ENCODE measurements at places on chromosomes 4 and X.

DNA sequence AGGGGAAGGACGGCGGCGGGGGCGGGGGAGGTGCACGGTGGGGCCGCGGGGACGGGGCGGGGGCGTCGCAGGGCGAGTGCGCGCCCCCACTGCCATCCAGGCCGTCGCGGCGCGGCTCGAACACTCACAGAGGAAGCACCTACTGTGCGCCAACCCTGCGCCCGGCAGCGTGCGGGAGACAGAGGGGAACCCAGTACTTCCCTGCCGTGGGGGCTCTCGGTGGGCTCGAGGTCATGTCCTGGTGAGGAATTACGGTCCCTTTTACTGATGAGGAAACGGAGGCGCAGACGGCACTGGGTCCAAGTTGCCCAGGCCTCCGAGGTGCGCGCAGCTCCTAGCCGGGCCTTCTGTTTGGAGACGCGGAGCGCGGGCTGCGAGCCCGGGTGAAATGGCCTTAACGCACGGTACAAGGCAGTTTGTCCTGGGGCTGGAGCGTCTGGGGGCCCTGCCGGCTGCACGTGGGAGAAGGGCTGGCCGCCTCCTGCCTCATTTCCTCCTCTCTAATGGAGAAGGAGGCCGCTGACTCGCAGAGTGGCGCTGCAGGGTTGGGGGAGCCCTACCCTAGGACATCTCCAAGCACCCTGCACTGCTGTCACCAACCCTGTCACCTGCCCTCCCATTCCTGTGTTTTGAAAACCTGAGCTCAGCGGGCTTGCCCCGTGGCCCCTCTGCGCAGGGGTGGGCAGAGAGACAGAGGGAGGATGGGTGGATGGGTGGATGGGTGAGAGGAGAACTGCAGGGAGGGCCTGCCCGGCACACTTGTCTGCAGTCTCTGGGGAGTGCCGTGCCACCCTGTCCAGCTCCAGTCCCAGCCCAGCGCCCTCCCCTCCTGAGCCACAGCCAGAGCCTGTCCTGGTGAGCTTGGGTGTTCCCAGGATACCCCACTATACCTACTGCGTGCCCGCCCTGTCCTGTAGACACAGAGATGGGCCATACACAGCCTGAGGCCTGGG lies 106.0 kb downstream of the ADRA2C start:
- no peak for DNase-seq

DNA sequence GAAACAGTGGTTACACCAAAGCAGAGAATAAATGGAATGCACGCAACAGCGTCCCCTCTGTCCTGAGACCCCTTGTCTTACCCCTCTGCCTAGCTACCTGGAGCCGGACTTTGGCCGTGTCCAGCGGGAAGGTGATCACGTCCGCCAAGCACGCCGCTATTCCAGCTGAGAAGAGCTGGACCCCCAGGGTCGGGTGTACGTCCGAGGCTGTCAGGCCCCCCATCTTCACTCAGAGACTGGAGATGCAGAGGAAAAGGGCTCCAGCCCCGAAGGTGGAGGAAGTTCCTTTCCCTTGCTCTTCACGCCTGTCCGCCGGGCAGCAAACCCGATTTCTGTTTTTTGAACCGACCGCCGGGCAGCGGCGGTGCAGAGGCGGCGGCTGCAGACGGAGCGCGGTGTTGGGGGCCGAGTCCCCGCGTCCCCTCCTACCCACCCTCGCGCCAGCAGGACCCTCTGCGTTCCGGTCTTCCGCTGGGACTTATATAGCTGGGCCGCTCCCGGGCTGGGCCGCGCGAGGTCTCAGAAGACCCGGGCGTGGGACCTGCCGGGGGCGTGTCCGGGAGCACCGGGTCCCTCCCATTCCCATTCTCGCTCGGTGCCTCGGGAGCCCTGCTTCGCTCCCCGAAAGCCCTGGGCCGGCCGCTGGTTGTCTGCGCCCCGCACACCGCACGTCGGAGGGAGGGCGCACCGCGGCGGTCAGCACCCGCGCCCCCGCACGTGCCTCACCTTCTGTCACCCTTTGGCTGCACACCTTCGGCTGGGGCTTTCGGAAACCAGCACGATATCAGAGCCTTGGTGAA lies at the start of gene UCP1:
UCP1 (minus strand) TSS at position 455 of the 800 bp plus-strand sequence; CDS start at position 223, 232 bp downstream.
- DNase-seq = no peak

GRCh38 chrX:30010471-30010870 lies 204.9 kb upstream of the MAGEB2 start:
- DNase-seq = no peak

- no peak for DNase-seq
Measured at GRCh38 chr4:139337612-139338011, 35.3 kb upstream of the NDUFC1 start.

DNA sequence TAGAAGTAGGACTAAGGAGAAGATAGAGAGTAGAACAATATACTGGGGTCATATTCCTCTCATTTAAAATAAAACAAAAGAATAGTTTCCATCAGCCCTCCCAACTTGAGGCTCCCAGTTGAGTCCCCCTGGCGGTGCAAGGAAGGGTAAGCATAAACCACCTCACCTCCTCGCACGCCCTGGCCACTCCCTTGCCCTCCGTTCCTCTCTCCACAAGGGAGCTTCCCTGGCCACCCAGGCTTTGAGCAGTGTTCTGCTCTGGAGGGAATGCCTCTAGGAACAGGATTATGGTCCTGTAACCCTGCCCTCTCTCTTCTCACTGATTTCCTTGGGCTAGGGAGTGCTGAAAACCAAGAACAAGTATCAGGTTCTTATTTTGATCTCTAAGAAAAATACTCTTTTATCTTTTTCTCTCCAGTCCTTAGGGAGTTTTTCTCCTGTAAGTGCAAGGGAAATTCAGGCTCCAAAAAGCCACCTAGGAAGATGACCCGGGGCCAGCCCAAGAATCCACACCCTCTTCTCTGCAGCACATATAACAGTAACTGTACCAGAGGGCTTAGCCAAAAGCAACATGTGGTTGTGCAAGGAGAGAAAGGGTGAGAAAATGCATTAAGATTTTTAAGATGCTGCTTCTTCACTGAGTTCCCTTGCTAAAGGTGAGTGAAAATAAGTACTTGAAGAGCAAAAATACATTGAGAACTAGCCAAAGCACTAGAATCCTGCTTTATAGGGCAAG lies 69.9 kb downstream of the USP38 start:
- no peak for DNase-seq
